ENCODE measurements at places on chromosomes 16 and 17.

DNA sequence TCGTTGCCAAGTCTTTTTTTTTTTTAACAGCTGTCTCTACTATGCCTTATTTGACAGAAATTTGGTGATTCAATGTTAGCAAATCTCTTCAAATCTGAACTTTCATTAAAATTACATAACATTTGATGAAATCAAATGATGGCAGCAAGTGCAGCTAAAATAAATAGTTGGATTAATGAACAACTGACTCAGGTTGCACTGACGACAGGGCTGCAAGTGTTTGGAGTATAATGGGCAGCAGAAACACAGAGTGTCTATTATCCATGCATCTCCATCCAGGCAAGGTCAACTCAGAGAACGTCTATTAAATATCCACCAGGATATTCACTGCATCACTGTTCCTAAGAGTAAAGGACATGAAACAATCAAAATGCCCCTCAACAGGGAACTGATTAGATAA lies 109.8 kb downstream of the SLC39A11 start:
- no peak for DNase-seq

- DNase-seq, result no peak
These were observed 448.4 kb downstream of the HS3ST3B1 start for GRCh38 chr17:14749269-14749668.

DNA sequence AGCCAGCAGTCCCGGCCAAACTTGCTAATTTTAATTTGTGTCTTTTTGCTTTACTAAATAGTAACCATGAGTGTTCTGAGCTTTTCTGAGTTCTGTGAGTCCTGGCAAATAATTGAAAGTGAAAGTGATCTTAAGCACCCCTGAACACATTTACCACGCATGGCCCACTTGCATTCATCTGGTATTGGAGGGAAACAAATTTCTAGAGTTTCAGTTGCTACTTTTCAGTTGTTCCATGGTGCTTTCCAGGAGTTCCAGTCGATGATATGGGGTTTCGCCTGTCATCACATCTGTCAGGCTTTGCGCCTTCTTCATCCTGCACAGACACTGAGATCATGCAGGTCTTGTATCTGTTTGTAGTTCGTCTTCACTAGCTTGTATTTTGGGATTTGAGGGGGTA lies 44.1 kb downstream of the CRLF3 start:
- no peak for DNase-seq

DNA sequence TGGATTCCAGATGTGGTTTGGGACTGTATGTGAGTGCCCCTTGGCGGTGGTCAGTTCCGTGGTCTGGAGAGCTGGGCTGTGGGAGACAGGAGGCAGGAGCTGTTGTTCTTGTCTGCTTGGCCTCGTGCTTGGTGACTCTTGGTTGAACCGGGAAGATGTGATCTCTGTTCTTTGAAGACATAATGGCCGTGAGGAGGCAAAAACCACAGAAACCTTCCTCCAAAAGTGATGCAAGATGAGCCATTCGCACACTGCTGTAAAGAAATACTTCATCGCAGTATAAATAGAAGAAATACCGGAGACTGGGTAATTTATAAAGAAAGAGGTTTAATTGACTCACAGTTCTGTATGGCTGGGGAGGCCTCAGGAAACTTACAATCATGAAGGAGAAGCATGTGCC lies 128.8 kb downstream of the RAP1GAP2 start:
- DNase-seq, result no peak

GRCh38 chr17:77445760-77446532 lies 305.2 kb downstream of the SEC14L1 start:
- peak; percentile 51 for DNase-seq

DNA sequence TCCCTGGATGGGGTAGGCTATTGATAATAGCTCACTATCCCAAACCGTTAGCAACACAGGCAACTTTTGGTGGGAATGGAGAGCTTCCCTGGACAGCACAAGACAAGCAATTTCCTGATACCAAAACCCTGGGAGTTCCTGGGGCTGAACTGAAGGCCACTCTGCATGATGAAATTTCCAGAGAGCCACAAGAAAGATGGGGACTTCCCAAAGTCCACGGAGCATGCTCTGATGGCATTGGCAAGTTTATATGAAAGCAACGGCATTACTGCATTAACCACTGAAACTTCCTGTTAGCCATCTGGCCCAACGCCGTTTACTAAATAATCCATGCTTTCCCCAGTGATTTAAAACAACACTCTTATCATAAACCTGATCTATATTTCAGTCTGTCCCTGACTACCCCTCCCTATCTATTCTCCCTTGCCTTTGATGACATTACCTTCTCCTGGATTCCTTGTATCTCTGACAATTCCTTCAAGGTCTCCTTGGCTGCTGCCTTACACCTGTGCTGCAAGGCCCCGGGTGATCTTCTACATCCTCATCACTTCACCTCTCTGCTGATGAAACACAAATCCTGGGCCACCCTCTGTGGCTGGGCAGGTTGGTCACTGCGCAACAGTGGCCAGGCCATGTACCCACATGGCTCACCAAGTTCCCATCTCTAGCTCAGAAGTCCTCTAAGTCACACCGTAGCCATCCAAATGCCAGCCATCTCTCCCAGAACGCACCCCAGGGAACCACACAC lies 108.5 kb upstream of the RCVRN start:
- no peak for DNase-seq

DNA sequence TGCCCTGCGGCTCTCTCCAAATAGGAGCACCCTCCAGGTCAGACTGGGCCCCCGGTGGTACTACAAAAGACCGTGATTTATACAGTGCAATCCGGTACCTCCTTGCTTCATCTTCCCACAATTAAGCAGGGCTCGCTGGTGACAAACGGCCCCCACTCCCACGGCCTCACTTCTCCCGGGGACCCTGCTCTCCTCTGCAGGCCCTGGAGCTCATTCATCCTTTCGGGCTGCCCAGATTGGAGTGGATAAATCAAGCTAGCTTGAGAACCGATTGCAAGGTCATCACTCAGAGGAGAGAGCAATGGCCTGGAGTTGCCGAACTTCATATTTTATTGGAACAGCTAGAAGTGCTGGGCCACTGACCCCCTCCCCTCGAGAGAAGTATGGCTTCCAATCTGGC lies 193.5 kb upstream of the IRX6 start:
- no peak for DNase-seq

- no peak for DNase-seq
These were observed 786 bp upstream of the CDK5RAP3 start for GRCh38 chr17:47969930-47970724.

GRCh38 chr17:63116967-63117830 lies 151.2 kb downstream of the TANC2 start:
- no peak for DNase-seq

DNA sequence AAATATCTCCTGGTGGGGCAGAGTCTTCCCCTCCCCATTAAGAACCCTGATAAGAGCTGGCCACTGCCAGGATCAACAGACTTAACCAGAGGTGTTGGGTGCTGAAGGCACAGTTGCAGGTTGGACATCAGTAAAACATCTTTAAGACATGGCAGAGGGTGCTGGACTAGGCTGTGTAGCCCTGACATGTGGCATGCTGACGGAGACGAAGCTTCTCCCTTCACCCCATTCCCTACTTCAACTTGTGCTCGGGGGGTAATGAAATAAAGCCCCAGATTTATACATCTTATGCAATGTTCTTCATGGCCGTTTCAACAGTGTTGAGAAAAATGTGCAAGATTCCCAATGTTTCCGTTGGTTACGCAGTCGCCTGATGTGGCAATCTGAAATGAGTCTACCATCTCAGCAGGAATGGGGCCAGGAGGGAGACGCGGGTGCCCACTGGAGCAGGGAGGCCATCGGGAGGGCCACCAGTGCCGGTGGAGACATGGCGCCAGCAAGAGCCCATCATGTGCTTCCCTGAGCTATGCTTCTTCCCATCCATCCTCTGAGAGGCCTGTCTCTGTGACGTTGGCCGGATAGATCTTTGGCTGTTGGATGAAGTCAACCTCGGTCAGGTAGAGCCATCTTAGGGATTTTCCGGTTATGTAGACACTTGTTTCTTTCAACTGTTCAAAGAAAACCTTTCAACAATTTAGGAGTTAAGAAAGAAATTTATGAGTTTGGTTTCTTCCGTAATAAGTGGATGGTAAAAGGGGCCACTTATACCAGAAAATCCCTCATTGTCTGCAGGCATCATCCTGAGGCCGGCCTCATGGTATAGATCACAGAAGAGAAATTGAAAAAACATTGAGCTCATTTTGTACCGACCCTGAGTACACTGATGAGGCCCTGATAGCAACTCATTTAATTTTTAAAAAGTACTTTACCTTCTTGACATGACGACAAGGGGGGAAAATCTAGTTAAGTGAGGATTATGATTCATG lies 6.4 kb downstream of the IRF8 start:
- DNase-seq, result no peak

DNA sequence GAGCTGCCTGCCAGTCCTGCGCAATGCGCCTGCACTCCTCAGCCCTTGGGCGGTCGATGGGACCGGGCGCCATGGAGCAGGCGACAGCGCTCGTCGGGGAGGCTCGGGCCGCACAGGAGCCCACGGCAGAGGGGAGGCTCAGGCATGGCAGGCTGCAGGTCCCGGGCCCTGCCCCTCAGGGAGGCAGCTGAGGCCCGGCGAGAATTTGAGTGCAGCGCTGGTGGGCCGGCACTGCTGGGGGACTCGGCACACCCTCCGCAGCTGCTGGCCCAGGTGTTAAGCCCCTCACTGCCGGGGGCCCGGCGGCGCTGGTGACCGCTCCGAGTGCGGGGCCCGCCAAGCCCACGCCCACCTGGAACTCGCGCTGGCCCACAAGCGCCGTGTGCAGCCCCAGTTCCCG lies 13.6 kb upstream of the FADS6 start:
- DNase-seq, result no peak

GRCh38 chr17:37092701-37093100 lies 143.9 kb downstream of the AATF start:
- no peak for DNase-seq

DNA sequence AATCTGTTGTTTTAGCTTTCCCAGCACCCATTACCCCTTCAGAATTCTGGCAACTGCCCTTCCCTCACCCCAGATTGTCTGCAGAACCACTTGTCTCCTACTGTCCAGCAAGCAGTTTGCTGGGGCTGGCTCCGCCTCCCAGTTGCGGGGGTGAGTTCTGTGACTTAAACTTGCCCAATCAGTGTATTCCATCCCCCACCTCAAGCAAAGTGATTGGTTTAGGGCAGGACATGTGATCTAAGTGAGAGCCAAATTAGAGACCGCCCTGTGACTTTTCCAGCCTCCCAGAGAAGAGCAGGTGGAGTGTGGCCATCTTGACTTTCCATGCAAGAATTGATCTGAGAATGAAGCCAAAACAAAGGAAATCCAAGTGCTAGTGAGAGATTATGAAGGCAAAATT lies 22.7 kb upstream of the SRCIN1 start:
- no peak for DNase-seq

DNA sequence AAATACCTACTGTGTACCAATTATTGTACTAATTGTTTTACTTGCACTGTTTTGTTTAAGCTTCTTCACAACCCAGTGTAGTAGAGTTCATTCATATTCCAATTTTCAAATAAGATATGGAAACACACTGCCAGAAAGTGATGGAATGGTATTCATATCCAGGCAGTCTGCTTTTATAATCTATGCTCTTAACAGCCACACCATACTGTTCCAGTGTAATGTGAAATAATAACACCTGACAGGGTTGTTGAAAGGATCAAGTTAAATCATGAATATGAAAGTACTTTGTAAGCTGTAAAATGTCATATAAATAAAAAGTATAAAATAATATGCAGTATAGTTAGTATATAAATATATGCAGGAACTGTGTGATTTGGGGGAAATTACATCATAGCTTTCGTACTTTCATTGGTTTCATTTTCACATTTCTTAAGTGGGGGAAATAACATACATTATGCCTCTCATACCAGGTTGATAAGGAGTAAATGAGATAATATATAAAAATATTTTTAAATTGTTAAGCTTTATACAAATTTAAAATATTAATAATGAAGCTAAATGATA lies 230.8 kb downstream of the TANC2 start:
- no peak for DNase-seq

DNA sequence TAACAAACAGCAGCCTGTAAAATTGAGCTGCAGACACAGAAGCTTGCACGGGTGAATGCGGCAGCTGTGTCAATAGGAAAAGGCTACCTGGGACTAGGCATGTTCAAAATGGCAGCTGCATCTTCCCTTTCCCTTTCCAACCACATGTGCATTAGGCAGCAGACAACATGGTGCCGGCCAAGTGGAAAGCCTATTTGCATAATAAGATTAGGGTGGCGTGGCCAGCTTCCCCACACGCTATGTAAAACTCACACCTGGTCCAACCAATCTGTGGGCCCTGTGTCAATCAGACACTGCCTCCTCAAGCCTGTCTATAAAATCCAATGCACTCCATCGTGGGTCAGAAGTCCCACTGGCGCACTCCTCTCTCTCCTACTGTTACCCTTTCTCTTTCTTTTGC lies 61.0 kb upstream of the RBBP6 start:
- no peak for DNase-seq

DNA sequence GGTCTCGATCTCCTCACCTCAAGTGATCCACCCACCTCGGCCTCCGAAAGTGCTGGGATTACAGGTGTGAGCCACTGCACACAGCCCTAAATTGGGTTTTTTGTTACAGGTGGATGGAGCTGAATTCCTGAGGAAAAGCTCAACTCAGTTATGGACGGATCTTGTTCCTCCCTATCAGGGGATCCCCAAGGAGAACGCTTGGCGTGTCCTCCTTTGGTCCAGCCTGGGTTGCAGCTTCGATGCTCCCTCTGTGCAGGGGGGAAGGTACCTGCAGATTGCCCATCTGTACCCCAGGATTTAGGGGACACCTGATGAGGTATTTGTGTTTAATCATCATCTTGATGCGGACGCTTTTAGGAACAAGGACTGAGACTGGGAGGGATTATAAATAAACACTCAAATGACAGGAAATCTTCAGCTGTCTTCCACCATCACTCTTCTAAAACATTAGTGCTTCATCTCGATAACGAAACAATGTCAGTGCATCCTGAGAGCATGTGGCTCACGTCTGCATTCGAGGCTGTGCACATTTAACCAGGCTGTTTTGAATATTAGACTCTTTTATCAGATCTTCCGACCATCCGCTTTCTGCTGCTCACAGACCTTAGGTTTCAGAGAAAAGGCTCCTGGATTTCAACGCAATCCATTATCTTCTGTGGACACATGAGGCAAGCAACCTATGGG lies 18.2 kb upstream of the MEIOB start:
- no peak for DNase-seq

DNA sequence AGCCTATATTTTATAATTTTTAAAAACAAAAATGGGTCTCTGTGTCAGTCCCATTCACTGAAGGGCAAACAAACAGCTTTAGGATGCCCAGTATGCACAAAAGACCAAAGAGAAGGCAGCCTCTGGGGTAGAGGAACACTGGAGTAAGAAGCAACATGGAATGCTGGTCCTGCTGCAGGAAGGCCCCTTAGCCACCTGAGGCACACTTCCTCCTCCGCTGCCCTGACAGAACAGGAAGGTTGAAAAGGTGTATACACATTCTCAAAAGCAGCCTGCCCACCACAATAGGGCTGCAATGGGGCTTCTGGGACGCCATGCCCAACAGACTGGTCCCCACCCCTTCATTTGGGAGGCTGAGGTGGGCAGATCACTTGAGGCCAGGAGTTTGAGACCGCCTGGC lies 19.5 kb downstream of the TOM1L2 start:
- no peak for DNase-seq
